ENCODE measurements at places on chromosomes 5 and 9. TPM values are rescaled to one million over a fixed set of nuclear protein-coding genes. Genes with fewer than 3 reads are reported as not detected.

DNA sequence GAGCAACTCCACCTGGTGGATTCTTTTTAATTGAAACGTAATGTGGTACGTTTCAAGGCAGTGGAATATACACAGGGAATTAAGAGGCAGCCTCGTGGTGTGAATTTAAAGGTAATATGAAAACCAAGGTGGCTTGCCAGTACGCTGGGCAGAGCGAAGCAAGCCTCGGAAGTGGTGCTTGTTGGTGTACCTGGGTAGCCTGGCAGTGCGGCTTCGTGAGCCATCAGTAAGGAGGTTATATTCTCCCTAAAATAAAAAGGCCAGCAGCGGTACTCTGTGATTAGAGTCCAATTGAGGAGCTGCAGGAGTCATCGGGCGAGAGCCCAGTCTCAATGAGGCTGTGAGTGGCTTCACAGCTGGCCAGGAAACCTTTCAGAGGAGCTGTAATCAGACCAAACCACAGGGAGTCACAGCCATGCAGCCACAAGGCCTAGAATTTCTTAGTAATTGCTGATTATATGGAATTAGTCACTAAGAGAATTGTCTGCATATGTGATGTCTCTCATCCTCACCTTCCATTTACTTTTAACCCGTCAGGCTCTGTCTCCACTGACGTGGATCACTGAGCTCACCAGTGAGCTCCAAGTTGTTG is 57.7 kb downstream of the DCP2 start:
- H3K27ac ChIP-seq, result no peak overlapping the region
- H3K4me3 ChIP-seq, result no peak overlapping the region
- peaks cover 4% of the 10 kb centered on the region for H3K36me3 ChIP-seq
- no peak for DNase-seq
- no peaks in the 10 kb centered on the region for H3K4me1 ChIP-seq

DNA sequence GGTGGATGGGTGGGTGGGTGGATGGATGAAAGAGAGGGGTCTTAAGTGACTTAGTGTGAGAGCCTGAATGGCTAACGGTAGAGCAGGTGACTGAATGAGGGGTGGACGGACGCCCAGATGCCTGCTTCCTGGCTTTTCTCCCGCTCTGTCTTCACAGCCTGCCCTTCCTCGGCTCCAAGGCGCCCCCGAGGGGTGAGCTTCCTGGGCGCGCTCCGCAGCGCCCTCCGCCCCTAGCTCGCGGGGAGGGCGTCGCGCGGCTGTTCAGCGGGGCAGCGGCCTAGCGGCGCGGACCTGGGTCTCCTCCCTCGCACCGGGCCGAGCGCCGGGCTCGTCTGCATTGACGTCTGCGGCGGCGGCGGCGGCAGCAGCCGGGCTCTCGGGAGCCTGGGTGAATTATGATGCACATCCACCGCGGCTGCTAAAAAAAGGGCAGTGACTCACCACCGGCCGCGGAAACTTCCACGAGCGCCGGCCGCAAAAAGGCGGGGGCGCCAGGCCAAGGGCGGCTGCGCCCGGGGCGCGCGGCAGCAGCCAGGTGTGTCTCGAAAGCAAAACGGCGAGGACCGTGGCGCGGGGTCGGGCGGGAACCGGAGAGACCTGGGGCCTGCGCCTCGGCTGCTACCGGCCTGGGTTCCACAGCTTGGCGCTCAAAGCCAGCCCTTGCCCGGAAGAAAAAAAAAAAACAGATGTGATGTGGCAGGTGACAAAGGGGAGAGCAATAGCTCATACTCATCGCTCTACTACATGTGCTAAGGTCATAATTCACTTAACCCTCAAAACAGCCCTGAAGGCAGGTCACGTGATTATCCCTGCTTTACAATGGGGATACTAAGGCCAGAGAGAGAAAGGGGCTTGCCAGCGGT is 143.0 kb upstream of the ADRA1B start:
- no peaks in the 10 kb centered on the region for H3K4me1 ChIP-seq
- peaks cover 5% of the 10 kb centered on the region for H3K27me3 ChIP-seq
- H3K4me3 ChIP-seq, result no peak overlapping the region
- peak; percentile 56 for DNase-seq
- no peaks in the 10 kb centered on the region for H3K36me3 ChIP-seq

GRCh38 chr9:19026375-19026774 is 6.6 kb downstream of the SAXO1 start:
- H3K36me3 ChIP-seq, result no peaks in the 10 kb centered on the region
- no peaks in the 10 kb centered on the region for H3K4me1 ChIP-seq
- DNase-seq, result no peak
- H3K4me3 ChIP-seq, result no peak overlapping the region
- H3K27ac ChIP-seq, result no peak overlapping the region

DNA sequence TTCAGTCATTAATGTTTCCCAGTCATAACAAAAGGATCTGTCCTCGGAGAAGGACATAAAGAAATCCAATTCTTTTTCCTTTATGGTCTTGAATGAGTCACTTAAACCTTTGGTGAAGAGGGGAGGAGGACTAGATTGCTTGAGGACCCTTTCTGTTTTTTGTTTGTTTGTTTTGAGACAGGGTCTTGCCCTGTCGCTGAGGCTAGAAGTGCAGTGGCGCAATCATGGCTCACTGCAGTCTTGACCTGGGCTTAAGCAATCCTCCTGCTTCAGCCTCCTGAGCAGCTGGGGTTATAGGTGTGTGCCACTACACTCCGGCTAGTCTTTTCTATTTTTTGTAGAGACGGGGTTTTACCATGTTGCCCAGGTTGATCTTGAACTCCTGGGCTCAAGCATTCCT is 12.3 kb downstream of the TIGD6 start:
- no peak overlapping the region for H3K4me3 ChIP-seq
- no peak overlapping the region for H3K27ac ChIP-seq
- H3K36me3 ChIP-seq, result peaks cover 6% of the 10 kb centered on the region
- no peaks in the 10 kb centered on the region for H3K4me1 ChIP-seq
- no peaks in the 10 kb centered on the region for H3K27me3 ChIP-seq

DNA sequence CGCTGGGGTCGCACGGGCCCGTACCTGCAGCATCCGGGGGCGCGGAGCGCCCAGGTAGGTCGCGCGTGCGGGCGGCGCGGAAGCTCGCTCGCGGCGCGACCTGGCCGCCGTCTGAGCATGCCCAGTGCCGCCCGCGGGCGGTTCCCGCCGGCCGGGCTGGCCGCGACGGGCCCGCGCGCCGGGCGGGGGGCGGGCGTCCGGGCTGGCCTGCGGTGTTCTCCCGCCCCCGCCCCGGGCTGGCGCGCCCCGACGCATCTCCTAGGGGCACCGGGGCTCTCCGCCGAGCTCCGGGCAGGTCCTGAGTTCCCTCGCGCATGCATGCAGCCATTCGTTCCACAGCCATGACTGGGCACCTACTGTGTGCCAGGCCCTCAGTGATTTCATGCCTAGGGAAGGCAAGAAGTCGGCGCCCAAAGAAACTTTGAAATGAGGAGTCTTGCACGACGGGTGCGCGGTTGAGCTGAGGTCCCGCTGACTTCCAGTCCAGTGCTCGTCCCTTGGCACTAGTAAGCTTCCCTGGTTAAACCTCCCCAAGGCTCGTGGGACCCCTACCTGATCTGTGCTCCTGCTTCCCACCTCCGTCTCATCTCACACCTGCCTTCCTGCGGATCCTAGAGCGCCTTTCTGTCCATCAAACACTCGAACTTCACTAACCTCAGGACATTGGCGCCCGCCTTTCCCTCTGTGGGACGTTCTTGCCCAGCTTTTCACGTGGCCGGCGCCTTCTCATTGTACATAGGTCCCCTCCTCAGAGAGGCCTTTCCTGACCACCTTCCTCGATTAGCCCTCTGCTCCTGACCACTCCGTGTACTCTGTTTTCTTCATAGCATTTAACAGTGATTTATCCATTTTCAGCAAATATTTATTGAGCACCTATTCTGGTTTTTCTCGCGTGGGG is at the start of gene PTPN3:
TSS of gene PTPN3 (minus strand) at position 113 of the 898 bp plus-strand sequence. CDS start 34,873 bp downstream, outside the sequence.
- H3K4me1 ChIP-seq, result no peaks in the 10 kb centered on the region
- DNase-seq, result peak; percentile 33
- H3K27me3 ChIP-seq, result no peaks in the 10 kb centered on the region
- H3K36me3 ChIP-seq, result peaks cover 20% of the 10 kb centered on the region

DNA sequence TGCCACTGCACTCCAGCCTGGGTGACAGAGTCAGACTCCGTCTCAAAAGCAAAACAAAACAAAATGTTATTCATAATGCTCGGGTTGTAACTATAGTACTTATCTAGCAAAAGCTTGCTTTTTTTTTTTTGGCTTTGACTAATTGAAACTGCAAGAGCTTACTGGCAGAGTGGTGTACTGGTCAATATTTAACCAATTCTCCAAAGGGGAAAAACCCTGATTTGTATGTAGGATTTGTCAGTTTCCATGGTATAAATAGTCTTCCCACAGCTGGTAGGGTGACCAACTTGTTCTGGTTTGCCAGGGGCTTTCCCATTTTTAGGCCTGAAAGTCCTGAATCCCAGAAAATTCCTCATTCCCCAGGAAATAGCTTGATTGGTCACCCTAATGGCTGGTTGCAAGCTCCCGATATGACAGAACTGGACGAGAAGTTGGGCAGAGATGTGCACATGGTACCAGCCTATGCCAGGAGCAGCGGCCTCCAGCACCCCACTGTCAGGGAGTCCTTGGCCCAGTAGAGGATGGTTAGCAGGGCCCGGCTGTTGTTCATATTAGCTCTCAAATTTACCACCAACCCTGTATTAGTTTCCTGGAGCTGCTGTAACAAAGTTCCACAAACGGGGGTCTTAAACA is 58.0 kb downstream of the FXN start:
- peak overlapping the region; percentile 69 for H3K27ac ChIP-seq
- peaks cover 28% of the 10 kb centered on the region for H3K4me1 ChIP-seq
- no peaks in the 10 kb centered on the region for H3K36me3 ChIP-seq
- H3K27me3 ChIP-seq, result no peaks in the 10 kb centered on the region

- no peak for DNase-seq
- H3K36me3 ChIP-seq, result no peaks in the 10 kb centered on the region
- no peak overlapping the region for H3K4me3 ChIP-seq
- peaks cover 3% of the 10 kb centered on the region for H3K4me1 ChIP-seq
These were observed 114.5 kb downstream of the HTR4 start for GRCh38 chr5:148539851-148540250.

GRCh38 chr9:101711330-101711941 is 27.0 kb downstream of the GRIN3A start:
- H3K4me1 ChIP-seq, result peaks cover 4% of the 10 kb centered on the region
- no peaks in the 10 kb centered on the region for H3K36me3 ChIP-seq
- H3K27me3 ChIP-seq, result no peaks in the 10 kb centered on the region
- H3K27ac ChIP-seq, result no peak overlapping the region
- DNase-seq, result peak; percentile 9

DNA sequence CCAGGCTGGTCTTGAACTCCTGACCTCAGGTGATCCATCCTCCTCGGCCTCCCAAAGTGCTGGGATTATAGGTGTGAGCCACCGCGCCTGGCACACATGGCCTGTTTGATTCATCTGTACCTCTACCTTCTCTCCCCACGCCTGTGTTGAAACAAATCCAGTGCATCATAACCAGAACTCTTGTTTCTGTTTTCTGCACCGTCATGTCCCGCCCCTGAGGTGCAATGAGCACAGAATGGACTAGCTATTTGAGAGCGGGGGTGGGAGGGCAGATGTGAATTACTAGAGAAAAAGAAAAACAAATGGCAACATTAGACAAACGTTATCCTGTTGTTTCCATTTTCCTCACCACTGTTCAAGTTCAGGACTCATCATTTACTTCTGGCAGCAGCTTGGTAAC is 10.7 kb upstream of the FAM193B start:
- no peak overlapping the region for H3K27ac ChIP-seq
- no peak for DNase-seq
- H3K4me1 ChIP-seq, result no peaks in the 10 kb centered on the region
- no peaks in the 10 kb centered on the region for H3K36me3 ChIP-seq
- no peak overlapping the region for H3K4me3 ChIP-seq

DNA sequence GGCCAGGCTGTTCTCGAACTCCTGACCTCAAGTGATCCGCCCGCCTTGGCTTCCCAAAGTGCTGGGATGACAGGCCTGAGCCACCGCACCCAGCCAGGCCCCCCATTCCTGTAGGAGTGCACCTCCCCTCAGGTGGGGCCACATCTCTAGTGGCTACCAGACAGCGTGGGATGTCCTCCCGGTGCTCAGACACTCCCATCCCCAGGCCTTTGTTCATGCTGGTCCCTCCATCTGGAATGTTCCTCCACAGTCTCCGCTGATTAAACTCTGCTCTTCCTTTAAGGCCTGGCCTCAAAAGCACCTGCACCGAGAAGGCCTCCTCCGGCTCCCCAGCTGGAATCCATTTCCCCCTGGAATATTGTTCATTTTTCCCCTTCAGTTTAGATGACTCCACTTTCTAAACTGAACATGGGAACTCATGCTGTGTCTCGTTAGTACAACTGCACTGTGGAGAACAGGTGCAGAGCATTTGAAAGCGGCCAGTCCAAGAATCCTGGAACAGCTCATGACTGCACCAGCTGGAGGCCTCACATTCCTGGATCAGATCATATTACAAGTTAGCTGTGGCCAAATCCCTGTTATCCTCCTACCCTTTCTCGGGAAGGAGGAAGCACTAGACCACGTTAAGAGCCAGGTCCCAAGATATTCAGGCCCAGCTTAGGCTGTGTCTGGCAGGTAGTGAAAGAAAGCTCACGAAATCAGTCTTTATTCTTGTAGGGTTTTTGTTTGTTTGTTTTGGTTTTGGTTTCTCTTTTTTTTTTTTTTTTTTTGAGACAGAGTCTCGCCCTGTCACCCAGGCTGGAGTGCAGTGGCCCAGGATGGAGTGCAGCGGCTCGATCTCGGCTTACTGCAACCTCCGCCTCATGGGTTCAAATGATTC is 10.8 kb upstream of the PRRC2B start:
- no peaks in the 10 kb centered on the region for H3K36me3 ChIP-seq
- no peaks in the 10 kb centered on the region for H3K27me3 ChIP-seq
- peak overlapping the region; percentile 24 for H3K27ac ChIP-seq

GRCh38 chr5:6096101-6096500 is 282.2 kb downstream of the MED10 start:
- no peaks in the 10 kb centered on the region for H3K27me3 ChIP-seq
- no peaks in the 10 kb centered on the region for H3K36me3 ChIP-seq
- H3K4me3 ChIP-seq, result no peak overlapping the region

DNA sequence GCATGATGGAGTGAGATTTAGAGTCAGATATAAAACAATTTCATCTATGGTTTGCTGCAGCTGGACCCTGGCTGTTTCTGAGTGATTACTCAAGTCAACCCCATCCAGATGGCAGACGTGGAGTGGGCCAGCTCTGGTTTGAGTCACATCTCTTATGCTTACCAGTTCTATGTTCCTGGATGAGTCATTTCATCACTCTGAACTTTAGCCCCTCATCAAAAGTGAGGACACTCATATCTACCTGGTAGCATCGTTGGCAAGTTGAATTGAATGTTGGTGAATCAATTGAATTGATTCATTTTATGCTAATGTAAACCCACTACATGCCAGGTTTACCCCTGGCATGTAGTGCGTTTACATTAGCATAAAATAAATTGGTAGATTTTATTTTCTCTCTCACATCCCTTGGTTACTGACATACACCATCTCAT is 176.4 kb downstream of the FGF18 start:
- no peak overlapping the region for H3K27ac ChIP-seq
- no peaks in the 10 kb centered on the region for H3K27me3 ChIP-seq

DNA sequence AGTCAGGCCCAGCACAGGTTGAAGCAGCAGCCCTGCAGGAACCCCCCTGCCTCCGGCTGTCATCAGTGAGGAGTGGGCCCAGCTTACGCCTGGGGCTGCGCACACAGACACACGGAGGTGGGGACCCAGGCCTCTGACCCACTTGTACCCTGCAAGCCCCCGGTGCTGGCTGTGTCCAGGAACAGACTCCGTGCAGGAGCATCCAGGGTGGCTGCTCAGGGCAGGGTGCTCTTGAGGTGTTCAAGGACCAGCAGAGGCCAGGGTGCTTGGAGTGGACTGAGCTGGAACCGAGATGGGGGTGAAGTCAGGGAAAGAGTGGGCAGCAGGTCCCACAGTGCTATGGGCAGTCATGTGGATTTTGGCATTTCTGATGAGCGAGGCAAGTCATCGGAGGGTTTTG is 199.5 kb downstream of the CACNA1B start:
- no peak for DNase-seq
- no peak overlapping the region for H3K4me3 ChIP-seq

The NEUROG1 gene
- not detected for polyA plus RNA-seq

The ALDH1A1 gene
- 201 TPM for polyA plus RNA-seq

The MRPS30 gene
- polyA plus RNA-seq, result 19.5 TPM
